ENCODE measurements at places on chromosomes 1 and 21.
A peak's percentile ranks its signal among the peaks of the same experiment; 100 is the strongest.

- no peak for DNase-seq
These were observed 21.3 kb downstream of the AIDA start for GRCh38 chr1:222691016-222691415.

GRCh38 chr1:110060034-110060661, 10.3 kb downstream of the ALX3 start:
- no peak for DNase-seq

DNA sequence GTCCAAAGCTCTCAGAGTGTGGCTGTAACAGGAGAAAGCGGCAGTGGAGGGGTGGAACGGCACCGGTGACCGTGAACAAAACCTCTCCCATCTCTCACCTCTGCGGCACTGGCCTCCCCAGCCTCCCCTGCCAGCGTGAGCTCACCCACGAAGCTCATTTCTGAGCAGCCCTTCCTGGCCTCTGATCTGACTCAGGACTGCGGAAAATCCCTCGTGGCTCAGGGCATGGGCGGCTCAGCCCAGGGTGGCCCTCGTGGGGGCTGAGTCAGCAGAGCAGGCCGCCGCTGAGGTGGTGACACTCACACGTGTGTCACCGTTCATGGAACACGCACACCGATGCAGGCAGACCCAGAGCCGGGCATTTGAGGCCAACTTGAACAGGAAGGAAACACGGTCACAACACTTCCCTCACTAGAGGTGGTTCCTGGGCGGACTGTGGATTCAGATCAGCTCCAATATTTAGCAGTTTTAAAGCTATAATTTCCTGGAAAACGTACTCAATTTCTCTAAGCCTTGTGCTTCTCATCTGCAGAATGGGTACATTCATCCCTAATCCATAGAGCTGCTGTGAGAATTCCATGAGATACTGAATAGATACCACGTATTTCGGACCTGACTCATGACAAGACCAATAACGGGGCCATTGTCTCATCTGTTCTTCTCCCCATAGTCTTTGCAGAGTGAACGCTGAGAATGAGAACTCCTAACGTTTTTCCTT, 115.0 kb upstream of the TMPRSS2 start:
- no peak for DNase-seq

GRCh38 chr1:112729909-112730308, 14.8 kb upstream of the PPM1J start:
- DNase-seq = no peak

DNA sequence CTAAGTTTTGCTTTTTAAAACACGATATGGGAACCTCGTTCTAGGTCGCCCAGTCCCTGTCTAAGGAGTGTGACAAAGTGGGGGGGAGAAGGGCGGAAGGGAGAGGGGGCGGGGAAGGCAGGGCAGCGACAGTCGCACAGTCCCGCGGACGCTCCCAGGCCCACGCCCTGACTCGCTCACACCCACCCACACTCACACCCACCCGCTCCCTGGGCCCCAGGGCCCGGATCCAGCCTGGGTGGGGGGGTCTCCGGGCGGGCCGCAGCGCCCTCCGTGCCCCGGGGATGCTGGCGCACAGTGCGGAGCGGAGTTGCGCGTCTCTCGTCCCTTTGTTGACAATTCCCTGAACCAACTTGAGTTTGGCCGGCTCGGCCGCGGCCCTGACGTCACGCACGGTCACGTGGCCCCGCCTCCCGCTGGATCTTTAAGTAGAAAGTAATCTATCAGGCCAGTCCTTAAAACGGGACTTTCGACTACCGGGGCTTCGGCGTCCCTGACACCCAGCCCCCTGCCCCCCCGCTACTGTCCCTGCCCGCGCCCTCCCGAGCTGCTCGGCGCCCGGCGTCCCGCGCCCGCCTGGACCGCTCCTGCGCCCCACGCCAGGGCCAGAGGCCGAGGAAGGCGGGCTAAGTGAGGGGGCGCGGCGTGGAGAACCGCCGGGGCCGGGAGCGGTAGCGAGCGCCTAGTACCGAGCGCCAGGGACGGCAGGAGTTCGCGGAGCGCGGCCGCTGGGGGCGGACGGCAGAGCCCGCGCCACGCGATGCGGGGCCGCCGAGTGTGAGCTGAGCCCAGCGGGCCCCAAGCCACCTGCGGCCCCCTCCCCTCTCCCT, at the start of gene FOXD3:
TSS of gene FOXD3 (plus strand) at position 454 of the 830 bp plus-strand sequence. CDS start 492 bp downstream, outside the sequence.
- DNase-seq = peak; percentile 65

DNA sequence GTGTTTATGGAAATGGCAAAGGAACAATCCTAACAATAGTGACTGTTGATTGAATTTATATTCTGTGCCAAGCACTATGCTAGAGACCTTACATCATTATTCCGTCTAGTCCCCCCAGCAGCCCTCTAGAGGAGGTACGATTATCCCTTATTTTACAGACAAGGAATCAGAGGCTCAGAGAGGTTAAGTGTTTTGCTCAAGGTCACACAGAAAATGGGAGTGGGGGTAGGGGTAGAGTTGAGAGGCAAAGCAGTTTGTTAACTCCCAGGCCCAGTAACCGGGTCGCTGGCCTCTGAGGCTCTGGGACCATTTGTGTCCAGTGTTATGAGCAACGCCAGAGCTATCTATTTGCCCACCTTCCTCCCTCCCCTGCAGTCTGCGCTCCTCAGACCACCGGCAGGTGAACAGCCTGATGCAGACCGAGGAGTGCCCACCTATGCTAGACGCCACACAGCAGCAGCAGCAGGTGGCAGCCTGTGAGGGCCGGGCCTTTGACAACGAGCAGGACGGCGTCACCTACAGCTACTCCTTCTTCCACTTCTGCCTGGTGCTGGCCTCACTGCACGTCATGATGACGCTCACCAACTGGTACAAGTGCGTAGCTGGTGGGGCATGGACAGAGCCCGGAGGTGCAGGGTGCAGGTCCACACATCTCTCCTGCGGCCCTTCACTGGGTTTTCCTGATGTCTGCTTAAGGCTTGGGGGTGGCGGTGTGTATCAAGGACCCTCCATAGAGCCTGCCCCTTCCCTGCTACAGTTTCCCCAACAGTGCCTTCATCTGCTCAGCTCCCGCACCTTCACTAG, 19.8 kb downstream of the SERINC2 start:
- no peak for DNase-seq

GRCh38 chr1:94828251-94828650, 8.1 kb downstream of the SLC44A3 start:
- no peak for DNase-seq

DNA sequence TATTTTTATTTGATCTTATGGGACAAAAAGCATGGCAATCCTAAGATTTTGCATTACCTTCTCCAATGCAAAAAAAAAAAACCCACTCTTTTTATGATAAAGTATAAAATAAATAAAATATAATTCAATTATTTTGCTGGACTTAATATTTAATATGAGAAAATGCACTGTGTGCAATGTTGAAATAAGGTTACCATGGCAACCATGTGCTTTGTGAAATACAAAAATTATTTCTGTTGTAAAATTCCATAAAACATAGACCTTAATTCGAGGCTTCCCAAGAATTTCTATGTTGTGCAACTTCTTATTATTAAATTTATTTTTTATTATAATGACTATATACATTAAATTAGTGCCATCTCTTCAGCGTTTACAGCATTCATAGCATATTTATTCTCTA, 989.5 kb downstream of the MRPL39 start:
- no peak for DNase-seq

- no peak for DNase-seq
These were observed 499.0 kb downstream of the SIPA1L2 start for GRCh38 chr1:232130815-232131480.

- DNase-seq = no peak
These were observed 17.7 kb upstream of the PTPRC start for GRCh38 chr1:198620951-198621824.

- no peak for DNase-seq
These were observed 59.7 kb downstream of the LMO4 start for GRCh38 chr1:87388411-87388810.

DNA sequence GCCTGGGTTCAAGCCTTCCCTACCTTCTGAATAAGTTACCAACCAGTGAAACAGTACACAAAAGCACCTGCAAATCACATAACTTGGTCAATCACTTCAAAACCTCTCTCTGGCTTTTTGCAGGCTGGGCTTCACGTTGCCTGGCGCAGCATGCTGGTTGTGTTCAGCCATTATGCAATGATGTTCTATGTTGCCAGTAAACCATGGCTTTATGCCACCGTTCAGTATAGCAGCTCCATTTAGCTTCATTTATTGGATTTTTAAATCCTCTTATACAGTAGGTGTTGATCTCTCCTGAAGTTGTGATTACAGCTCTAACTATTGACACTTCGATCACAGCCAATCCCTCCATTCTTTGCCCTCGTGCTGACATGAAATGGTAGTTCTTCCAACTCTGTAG, 233.6 kb upstream of the PTBP2 start:
- DNase-seq = no peak

DNA sequence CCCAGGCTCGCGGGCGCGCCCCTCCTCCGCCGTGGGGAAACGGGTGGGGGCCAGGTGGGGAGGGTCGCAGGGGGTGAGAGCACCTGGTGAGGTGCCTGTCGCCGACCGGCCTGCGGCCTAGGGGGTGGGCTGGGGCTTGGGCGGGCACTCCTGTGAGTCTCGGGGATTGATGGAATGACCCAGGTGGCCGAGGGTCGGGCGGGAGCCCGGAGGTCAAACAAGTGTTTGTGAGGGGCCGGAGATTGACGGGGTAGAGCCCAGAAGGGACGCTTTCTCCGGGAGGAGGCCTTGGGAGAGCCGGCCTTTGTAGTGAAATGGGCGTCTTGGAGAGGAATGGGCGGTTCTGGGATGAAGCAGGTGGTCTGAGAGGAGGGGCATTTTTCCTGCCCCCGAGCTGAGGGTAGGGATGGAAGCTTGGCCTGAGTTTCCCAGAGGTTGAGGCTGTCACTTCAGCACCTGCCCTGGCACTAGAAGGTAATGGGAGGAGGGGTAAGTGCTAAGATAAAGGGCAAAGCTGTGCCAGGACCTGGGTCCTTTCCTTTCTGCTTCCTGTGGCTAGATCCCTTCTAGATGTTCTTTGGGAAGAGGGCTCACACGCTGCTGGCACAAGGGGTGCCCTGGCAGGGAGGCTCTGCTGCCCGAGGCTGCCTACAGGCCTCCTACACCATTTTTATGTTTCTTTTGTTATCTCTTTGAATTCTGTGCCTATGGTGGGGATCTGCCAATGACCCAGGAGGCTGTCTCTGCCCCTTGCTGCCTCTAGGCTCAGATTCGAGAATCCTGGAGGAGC, 56.1 kb downstream of the NDUFS5 start:
- no peak for DNase-seq

GRCh38 chr1:147169171-147169570, 3.1 kb downstream of the PRKAB2 start:
- no peak for DNase-seq
